ENCODE measurements at places on chromosomes 5 and 9.

- DNase-seq, result no peak
Observed at GRCh38 chr5:143170104-143170503, 233.4 kb downstream of the NR3C1 start.

DNA sequence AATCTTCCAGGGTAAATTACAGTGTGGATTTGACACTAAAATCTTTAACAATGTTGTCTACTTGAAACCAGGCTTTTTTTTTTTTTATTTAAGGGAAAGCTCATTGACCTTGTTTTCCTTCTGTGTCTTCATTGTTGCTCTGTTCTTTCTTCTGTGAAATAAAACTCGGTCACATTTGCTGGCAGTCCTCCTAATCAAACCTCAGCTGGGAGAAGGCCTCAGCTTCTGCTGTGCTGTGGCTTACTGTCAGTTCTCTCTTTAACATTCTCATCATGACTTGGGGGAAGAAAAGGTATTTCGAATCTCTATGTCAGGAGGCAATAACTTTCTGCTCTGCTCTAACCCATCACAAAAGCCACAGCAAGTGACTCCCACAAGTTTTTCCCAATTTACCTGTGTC lies 268.9 kb downstream of the ZNF608 start:
- DNase-seq, result no peak

GRCh38 chr9:97437051-97437600 lies 25.2 kb downstream of the TDRD7 start:
- DNase-seq, result no peak

DNA sequence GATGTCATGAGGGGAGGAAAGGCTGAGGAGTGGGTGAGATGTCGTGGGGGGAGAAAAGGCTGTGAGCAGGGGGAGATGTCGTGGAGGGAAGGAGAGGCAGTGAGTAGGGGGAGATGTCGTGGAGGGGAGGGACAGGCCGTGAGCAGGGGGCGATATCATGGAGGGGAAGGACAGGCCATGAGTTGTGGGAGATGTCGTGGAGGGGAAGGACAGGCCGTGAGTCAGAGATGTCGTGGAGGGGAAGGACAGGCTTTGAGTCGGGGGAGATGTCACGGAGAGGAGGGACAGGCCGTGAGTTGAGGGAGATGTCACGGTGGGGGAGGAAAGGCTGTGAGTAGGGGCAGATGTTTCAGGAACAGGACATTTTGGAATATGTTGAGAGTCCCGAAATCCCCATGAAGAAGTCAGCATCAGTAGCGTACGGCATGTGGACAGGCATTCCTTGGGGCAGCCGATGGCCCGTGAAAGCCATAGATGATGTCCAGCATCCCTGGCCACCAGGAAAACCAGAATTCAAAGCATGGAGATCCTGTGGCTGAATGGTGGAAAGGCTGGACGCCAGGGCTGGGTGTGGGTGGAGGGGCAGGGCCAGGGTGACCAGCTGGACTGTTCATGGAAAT lies 8.3 kb upstream of the SLC6A19 start:
- no peak for DNase-seq

- no peak for DNase-seq
Observed at GRCh38 chr5:74149395-74149794, 491.1 kb downstream of the ENC1 start.

Data from DMS153 (cell line).